Stimulated activated CD4-positive, alpha-beta T cell treated with anti-CD3 and anti-CD28 coated beads, TNF-alpha, amount 100 ng/mL, for 24 hours (primary cell): ENCODE measurements at places on chromosomes 2 and 18.

DNA sequence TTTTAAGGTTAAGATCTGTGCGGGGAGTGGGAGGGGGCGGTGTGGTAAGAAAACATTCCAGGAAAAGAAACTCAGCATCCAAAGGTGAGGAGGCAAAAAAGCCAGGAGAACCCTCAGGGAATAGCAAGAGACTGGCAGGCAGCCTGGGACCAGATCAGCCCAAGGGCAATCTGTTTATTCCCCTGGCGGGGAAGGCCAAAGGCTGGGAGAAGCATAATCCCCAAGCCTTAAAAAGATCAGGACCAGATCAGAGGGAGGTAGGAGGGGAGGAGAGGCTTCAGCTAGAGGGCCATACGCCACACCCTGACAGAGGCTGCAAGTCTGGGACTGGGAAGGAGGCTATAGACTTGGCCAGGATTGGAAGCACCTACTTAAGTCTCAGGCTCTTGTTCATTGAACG lies 163.0 kb upstream of the PXDN start:
- DNase-seq, result no peak

DNA sequence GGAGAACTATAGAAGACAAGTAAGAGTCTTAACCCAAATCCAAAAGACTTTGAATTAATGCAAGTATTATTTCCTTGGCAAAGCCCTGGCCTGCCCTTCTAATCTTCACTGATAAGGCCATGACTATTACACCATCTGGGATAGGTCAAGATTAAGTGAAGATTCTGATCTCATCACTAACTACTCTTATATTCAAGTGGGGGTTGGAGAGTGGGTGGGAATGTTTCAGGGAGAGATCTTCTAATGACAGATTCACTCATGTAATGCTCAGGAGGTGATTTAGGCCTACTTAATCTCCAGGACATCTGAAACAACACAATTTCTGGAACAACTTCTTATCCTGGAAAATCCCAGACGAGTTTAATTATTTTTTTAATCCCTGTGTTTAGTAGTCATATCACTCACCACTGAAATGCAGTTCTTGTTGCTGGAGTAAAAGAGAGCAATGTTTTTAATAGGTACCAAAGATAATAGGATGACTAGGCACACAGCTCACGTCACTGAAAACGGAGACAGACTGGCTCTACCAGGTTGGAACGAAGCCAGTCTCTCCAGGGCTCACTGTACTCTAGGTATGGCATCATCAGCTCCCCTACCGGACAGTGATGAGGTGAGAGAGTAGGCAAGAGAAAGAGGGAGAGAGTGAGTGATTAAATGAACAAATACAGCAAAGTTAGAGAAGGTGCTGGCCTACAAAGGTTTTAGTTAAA lies 133.1 kb downstream of the NCKAP5 start:
- no peak for DNase-seq

DNA sequence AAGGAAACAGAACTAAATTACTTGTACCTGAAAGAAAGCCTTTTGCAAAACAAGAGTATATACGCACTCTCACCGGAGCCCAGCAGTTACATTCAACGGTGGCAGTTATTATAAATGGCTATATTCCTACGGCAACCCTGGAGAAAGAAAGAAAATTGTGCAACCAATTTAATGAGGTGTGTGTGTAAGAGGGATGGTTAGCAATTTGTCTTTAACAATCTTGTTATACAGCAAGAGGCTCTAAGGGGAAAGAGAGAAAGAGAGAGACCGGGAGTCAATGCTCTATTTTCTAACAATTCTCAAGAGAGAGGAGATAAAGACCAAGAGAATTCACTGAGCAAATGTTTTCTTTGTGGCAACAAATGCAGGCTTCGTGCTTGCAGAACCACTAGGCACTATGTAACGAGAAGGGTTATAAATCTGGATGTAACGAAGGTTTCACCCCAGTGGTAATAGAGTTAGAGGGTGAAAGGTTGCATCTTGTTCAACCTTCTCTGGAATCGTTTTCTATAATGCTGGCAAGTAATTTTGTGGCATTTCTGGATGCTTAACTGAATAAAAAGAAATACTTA lies 359.1 kb upstream of the SPRED2 start:
- no peak for DNase-seq

- no peak for DNase-seq
These were observed 45.6 kb downstream of the ONECUT2 start for GRCh38 chr18:57480733-57481132.

DNA sequence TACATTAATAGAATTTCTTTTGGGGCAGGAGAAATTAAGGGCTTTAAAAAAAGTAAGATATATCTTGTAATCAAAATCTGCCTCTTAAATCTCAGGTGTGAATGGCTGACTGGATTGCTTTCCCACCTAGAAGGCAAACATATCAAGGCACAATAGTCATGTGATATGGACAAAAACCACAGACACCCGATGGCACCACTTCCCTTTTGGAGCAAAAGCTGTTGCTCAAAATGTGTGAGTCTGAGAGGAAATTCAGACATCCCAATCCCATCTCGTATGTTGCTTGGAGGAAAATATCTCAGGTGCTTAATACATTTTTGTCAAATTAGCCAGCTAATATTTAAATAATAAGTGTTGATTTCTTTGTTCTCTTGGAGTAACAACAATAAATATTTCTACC lies 120.7 kb downstream of the KCNF1 start:
- no peak for DNase-seq

GRCh38 chr18:7417727-7418126 lies 149.4 kb upstream of the PTPRM start:
- DNase-seq, result no peak

- no peak for DNase-seq
These were observed 10.3 kb downstream of the ZC3H15 start for GRCh38 chr2:186496401-186496800.

GRCh38 chr2:81206216-81206615 lies 901.7 kb upstream of the LRRTM1 start:
- DNase-seq, result no peak

GRCh38 chr2:25340181-25340921 lies 1.4 kb downstream of the DNMT3A start:
- no peak for DNase-seq

DNA sequence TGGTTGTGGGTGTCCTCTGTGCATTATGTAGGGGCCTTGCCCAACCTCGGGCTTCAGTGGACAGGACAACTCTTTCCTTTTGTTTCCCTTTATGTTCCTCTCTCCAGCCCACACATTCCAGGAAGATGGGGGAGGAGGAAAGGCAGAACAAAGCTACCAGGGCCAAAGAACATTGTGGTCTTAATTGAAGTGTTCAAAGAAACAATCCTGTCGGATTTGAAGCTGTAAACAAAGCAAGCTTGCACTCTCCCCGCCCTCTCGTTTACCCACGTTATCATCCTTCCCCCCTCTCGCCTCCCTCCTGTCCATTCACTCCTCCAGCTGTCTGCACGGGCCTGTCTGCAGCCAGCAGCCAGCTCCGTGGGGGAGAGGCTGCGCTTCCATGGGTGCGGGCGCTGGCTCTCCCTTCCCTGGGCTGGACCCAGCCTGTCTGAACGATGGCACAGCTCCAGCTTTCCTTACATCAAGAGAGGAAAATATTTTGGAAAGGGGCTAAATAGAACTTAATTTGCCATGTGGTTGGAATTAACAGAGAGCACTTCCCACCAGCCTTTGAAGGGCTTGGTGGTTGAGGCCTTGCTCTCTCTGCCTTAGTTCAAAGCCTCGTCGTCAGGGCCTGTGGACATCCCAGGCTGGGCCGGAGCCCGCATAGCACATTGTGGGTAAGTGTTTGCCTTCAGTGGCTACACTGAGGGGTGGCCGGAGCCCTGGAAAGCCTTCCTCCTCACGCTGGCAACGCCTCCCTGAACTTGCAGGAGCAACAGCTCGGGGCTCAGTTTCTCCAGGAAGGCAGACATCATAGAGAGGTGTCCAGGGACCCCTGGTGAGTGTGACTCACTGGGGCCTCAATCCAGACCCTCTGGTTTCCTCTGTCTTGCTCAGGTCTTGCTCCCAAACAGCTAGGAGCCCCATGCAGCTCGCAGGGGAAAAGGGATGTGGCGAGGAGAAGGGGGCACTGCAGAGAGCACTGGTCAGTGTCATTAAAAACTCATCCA lies 60.6 kb upstream of the HS6ST1 start:
- no peak for DNase-seq

DNA sequence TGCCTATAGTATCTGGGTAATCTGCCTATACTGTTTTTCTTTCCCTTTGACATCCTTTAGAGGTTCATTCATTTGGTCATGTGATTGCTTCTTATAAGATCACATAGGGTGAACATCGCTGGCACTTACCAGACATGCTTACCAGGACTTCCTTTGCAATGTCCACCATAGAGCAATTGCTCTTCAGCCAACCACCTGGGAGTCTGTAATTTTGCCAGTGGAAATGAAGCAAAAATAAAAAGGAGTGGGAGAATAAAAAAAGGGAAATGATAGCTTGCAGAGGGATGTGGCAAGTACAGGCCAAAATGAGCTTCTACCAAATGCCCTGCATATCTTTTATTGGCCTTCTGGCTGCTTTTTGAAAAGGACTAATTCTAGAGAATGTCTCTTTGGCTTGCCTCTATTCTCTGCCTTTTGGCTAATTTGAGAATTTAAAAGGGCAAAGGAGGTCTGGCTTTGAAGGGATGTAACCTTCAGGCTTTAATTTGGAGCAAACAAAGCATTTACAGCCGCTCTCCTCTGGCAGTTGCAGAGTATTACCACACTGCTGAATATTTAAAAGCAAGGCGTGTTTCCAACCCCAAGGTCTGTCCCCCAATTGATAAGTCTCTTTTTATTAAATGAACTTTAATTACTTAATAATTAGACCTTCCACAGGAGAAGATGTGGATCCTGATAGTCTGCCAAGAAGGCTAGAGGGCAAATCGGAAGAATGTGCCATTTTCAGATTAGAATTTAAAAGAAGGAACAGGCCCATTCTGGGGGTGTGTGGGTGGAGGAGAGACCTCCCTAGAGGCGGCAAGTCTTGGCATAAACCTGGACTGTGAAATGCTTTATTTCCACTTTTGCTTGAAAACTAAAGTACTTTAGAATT lies 557.9 kb downstream of the DCC start:
- no peak for DNase-seq

GRCh38 chr2:101679801-101680487 lies 17.6 kb upstream of the MAP4K4 start:
- no peak for DNase-seq

GRCh38 chr2:20191714-20192569 lies 33.0 kb downstream of the SDC1 start:
- DNase-seq, result no peak

GRCh38 chr2:178529194-178529593 lies 48.9 kb downstream of the PLEKHA3 start:
- no peak for DNase-seq

GRCh38 chr2:160925956-160926355 lies 234.3 kb upstream of the TANK start:
- no peak for DNase-seq

DNA sequence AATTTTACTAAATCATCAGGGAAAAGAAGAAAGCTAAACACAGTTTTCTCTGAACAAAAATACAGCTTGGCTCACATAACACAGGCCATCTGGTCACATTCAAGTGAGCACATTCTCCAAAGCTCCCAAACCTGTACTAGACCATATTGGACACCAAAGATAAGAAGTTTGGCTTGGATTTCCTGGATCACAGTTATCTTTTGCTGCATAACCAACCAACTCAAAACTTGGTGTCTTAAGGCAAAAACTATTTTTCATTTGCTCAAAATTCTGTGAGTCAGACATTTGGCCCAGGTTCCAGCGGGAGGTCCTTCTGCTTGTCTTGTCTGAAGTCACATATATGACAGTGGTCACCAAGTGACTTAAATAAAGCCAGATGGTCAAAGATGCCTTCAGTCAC lies 83.2 kb downstream of the GYPC start:
- no peak for DNase-seq

- DNase-seq, result no peak
These were observed 20.7 kb downstream of the ASPRV1 start for GRCh38 chr2:69940691-69941090.

DNA sequence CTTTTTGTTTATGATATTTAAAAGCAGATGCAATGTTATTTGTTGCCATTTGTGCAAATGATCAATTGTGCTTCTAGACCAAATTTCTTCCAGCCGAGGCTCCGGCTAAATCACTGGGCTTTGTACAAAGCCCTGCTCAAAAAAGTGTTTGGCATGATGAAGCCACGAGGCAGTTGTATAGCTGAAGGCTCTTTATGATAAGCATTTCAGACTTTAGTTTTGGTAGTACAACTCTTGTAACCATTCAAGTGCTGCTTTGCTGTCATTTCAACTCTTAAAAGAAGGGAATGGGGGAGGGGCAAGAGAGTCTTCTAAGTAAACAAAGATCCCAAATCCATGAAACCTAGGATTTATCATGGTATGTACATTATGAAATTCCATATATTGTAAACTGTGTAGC lies 3.3 kb upstream of the ZNF532 start:
- no peak for DNase-seq

DNA sequence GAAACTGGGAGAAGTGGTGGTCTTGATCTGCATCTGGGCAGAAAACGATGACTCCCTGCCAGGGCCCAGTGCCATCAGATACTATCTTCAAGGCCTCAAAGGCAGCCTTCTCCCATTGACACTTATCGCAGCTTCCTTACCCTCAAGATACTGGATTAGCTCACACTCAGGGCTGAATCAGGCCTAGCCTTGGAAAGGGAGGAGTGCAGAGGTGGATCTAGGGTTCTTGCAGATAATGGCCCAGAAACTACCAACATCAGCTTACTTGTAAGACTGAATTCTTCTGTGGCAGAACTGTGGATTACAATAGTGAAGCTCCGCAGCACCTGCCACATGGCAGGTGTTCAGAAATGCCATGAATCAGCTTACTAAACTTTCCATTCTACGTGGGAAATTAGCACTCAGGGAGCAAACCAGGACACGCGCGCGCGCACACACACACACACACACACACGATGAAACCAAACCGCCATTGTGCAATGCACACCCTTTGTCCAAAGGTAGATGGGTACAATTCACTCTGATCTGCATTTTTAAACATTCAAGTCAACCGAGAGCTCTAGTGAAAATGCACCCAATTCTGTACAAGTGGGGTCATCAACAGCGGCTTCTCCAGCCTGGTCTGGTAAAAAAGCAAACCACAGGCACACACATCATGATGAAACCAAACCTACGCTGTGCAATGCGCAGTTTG lies 26.3 kb upstream of the TMEM182 start:
- no peak for DNase-seq
